ENCODE measurements at places on chromosomes 6 and 20.
A peak's percentile ranks its signal among the peaks of the same experiment; 100 is the strongest.

GRCh38 chr6:56852260-56853010, 102.5 kb upstream of the BEND6 start:
- no peak for DNase-seq

DNA sequence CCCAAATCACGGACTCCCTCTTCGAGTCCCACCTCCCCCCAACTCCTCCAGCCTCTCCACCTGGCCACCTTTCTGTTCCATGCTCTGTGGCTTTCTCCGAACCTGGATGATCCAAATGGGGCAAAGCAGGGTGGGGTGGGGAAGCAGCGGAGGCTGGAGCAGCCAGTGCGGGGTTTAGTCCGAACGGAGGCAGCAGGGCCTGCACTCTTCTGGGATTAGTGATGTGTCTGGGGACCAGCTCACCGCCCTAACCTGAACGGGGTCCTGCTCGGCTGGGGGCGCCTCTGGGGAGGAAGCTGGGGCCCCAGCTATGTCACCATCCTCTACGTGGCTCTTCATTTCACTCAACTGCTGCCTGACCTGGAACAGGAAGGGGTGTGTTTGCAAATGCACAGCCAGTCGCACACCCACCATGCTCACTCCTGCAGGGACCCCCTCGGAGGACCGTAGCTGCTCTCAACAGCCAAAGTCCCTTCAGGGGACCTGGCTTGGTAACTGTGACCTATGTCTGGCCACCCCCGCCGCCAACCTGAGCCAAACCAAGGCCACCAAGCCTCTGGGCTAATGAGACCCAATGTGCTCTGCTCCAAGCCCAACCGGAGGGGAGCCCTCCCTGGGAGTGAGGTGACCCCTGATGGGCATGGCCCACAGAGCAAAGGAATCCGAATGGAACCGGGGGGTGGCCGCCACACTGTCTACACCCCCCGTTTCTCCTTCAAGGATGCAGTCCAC, 46.8 kb downstream of the DSTN start:
- DNase-seq: no peak

- DNase-seq: no peak
These were observed 212.2 kb upstream of the FOXA2 start for GRCh38 chr20:22796469-22797077.

DNA sequence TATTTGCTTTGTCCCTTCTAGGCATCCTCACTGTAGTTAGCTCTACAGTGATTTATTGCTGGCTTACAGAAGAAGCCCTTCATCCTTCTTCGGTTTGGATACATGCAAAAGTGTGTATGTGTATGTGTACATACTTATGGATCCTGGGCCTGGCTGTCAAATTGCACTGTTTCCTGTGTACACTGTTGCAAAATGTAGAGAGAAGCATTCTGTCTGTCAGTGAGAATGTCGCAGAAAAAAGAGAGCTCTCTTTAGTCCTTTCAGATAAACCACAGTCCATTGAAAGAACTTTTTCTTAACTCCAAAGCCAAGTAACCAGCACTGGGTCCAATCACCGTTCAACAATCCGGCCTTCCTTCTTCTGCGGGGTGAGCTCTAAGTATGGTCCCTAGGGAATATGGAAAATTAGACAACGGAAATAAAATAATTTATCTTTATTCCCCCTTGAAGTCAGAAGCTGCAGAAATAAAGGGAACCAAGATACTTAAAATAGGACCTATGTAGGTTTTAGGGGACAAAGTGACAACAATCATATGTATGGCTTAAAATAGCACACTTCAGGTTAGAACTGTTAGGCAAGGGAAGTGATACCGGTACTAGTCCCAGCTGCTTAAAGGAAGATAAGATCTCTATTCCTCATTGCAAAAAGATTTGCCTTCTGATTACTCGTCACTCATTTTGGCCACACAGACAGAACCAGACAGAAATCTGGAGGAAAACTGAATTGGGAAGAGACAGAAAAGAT, 107.0 kb downstream of the CD83 start:
- DNase-seq: no peak

- no peak for DNase-seq
These were observed 33.7 kb upstream of the VEGFA start for GRCh38 chr6:43736211-43736786.

- DNase-seq: no peak
These were observed 754 bp upstream of the TMEM170B start for GRCh38 chr6:11536795-11537194.

DNA sequence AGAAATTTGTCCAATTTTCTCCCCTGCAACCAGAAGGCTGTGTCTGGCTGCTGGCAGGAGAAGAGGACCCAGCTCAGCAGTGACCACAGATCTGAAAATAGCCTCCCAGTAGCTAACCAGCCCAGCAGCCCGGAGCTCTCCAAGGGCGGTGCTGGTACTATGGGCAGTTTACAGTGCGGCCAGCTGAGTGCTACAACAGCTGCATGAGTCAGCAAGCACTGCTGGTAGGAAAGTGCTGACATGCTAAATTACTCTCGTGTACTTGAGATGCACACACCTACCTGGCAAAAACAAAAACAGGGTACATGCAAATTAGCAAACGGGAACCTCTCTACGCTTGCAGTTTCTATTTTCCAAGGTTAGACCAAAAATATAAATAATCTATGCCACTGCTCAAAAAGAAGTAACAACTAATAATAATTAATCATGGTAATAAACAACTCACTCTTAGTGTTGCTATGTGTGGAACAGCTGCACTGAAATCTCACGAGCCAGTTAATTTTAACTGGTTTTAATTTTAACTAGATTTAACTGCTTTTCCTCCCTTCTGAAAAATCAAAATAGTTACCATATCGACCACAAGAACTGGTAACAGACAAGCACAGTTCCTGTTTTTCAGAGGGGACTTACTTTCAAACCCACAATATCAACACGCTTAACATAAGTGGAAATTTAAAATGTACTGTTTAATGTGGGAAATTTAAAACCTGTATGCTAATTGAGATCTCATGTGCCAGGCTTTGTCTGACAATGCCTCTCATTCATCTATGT, 10.8 kb downstream of the BACH2 start:
- DNase-seq: no peak

GRCh38 chr6:124873066-124873410, 89.2 kb upstream of the RNF217 start:
- no peak for DNase-seq

- DNase-seq: no peak
These were observed 21.7 kb upstream of the OCSTAMP start for GRCh38 chr20:46572153-46572552.

DNA sequence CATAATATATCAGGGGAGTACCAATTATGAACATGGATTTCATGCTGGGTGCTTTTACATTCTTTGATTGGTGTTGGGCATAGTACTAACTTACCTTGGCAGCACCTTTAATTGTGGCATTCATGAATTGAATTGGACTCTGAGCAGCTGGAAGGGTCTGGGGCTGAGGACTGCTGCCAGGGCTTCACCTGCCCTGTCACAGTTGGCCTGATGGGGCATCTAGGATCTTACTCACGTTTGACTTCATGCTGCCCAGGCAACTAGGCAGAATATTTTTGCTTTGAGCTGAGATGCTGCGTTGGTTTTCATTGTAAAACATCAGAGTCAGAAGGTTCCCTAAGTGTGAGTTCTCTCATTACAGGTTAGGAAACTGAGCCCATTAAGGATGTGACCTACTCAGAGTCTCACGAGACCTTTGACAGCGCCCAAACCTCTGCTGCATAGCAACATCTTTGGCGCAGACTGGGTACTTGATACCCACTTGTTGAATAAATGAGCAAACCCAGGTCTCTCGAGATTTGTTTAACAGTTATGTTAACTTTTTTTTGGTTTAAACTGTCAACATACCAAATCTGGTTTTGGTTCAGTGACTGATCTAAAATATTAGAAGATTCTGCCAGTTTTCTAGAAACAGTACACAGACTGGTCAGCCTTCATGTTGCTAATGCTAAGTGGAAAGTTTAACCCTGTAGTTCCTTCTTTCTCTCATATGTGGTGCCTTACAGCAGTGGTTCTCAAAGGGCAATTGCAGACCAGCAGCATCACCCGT, 104.9 kb downstream of the TCP11 start:
- DNase-seq: no peak

- no peak for DNase-seq
These were observed 7.9 kb upstream of the WFDC10A start for GRCh38 chr20:45621593-45621992.

DNA sequence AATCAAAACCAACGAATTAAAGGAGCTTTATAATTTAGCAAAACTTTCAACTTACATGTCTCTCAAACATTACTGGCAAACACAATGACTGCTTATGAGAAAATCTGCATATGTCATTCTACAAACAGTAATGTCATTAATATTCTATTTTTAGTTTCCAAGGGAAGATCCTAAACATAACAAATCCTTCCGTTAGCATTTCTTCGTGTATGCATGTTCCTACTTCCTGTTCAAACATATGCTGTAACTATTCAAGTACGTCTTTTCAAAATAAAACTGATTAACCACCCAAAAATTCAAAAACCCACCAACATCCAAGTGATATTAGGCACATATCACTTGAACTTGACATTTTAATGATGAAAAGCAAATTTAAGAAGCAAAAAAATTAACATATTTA, 131.3 kb downstream of the HACE1 start:
- no peak for DNase-seq

- DNase-seq: peak; percentile 40
These were observed 1.0 kb downstream of the LOC128125822 start for GRCh38 chr6:63573076-63573898.

GRCh38 chr6:43833223-43833995, 63.4 kb downstream of the VEGFA start:
- DNase-seq: no peak

DNA sequence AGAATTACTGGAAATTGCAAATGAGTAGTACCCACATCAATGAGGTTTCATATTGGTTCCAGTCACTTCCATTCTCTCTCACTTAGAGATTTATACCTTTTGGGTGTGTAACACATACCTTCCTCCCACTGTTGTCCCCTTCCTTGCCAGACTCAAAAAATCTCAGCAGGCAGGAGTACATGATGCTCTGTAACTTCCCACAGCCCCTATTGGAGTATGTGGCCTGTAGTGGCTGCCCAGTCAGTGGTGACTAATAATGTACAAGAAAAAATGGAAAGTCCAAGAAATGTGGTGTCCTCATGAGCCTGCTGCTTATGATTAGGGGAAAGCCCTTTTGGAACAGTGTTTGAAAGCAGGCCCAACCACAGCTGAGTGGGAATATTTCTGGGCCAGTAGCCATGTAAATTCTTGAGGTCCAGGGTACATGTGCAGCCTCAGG, 312.0 kb downstream of the ZFAND3 start:
- DNase-seq: peak; percentile 27

DNA sequence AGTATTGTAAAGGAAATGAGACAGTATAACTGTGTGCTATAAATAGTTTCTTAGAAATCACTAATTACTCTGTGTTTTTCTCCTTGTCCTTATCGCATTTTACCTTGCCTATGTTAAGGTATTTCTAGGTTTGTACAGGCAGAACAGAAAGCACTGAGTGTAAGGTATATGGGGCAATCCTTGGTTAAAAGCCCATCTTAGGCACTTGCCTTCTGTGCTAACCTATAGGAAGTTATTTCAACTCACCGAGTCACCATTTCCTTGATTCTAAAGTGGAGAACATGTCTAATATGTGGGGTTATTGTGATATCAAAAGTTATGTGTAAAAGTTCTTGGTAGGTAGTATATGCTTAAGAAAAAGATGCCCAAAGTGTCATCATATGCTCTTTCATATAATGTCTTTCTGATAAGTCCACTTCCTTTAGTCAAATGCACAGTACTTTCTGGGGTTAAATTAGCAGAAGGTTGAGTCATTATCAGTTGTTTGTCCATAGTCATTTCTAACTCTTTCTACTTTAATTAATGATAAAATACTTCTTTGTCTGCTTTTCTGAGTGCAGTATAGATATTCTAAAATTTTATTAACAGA, 276.4 kb downstream of the UTRN start:
- DNase-seq: no peak

GRCh38 chr6:10268111-10268510, 146.8 kb downstream of the TFAP2A start:
- no peak for DNase-seq

DNA sequence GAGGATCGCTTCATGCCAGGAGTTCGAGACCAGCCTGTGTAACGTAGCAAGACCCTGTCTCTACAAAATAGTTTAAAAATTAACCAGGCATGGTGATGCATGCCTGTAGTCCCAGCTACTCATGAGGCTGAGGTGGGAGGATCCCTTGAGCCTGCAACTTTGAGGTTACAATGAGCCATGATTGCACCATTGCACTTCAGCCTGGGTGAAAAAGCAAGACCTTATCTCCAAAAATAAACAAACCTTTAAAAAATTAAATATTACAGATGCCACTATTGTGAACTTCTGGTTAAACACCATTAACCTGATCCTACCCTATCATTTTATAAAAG, 116.8 kb downstream of the ARHGAP18 start:
- DNase-seq: no peak

DNA sequence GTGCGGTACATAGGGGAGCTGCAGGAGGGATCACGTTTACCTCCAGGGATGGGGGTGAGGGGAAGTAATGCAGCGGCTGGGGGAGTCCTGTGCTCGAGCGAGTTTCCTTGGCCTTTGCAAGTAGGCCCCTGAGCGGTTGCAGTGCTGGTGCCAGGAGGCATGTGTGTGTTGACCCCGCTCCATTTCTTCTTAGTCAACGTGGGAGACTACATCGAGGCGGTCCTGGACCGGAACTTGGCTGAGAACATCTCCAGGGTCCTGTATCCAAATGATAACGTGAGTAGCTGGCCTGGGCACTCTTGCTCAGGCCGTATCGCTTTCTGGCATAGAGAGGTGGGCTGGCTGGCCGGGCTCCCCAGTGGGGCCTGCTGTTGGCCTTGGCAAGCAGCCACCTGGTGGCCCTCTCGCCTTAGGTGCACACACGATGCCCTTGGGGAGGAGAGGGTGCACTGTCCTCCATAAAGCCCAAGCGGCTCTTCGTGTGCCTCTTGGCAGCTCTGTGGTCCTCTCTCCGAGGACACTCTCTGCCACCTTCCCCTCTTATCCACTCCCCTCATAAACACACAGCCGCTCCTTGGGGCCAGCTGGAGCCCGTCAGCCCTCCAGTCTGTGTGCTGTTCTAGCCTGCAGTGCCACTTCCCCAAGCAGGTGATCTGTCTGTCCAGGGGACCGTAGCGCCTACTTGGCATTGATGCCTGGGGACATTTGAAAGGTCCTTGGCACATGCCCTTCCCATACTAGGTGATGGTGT, 29.3 kb downstream of the PYGB start:
- no peak for DNase-seq

DNA sequence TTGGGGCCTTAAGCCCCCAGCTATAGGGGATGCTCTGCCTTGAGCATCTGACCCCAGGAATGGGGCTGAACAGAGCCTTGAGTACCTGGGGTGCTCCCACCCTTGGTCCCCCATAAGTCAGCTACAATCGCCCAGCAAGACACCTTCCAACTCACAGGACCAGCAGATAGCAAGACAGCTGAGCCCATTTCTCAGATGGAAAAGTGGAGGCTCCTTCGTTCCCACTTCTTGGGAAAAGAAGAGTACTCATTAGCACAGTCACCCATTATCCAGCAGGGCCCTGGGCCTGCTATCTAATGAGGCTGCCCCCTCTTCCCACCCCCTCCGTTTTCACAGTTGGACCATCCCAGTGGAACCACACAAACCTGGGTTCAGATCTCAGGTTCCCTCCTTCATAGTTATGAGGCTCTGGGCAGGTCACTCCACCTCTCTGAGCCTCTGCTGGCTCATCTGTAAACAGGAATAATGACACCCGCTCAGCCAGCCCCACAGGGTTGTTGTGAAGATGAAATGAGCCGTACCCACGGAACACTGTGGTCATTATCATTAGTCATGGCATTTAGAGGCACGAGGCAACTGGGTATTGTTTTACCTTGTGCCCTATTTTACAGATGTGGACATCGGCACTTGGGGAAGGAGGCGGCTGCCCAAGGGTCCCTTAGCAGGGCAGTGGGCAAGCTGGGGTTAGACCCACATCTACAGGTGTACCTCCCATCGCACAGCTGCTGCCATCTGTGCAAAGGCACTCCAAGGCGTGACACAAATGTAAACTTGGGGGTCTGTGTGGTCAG, 4.5 kb downstream of the LPIN3 start:
- no peak for DNase-seq

Measured in stimulated activated CD4-positive, alpha-beta T cell treated with anti-CD3 and anti-CD28 coated beads, Interleukin-12 subunit alpha, Interleukin-12 subunit beta, amount 100 ng/mL, for 48 hours (primary cell).